HFFc6 (cell line): ENCODE measurements at places on chromosomes 3 and 15. TPM values are rescaled to one million over a fixed set of nuclear protein-coding genes. Genes with fewer than 3 reads are reported as not detected.

DNA sequence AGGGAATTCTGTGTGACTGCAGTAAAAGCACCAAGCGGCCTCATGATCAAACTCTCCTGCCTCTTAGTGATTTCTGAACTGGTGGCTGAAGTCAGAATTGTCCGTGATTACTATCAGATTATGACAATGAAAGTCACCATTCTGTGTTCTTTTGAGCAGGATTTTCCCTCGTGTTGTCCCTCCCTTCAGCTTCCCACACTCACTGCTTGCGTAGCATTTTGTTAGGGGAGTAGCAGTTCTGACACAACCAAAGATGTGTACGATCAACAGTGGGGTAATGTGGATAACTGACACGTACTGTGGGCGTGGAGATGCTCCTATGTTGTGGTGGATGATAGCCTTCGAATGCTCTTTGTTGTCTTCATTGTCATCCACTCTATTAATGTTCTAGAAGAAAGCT, 67.8 kb upstream of the ICE2 start:
- no peak for DNase-seq

GRCh38 chr3:146160964-146161662, at the start of gene PLOD2:
Gene PLOD2 (minus strand): TSS chr3:146161184. CDS start chr3:146160989, 195 bp downstream.
- peak; percentile 85 for DNase-seq

Gene KLF13
- 21.2 to 25.5 TPM (median 23.0 TPM) in 3 replicates for total RNA-seq

DNA sequence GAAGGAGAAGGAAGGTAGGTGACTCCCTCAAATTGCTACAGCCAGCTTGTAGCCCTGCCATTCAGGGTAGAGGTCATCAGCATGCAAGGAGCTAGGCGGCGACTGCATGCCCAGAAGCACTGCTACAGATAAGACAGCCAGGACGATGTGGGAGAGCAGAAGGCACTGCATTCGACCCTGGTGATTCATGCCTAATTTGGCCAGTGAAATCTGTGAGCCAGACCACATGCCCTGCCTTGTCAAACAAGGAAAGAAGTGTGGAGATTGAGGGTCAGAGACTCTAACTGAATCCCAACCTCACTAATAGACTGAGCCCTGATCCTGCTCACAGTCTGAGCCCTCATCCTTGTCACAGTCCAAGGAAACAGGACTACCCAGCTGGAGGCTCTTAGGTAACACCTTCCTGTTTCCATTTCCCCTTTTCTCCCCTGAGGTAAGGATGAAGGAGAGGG, 86.6 kb downstream of the LINGO1 start:
- DNase-seq = peak; percentile 63

Gene HIGD2B
- not detected in 3 replicates for total RNA-seq

GRCh38 chr3:150073513-150073912, 102.8 kb upstream of the PFN2 start:
- DNase-seq = no peak

DNA sequence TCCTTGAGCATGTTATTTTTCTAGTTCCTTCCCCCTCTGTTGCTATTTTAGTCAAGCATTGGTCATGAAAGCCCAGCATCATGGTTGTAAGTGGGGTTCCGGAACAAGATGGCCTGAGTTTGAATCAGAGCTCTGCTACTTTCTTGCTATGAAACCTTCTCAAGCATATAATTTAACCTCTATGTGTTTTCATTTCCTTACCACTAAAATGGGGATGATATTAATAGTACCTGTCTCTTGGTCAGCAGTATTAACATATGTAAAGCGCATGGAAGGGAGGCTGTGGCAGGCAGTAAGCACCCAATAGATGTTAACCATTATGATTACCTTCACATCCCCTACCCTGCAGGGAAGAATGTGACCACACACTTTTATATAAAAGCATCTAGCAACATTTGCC, 14.3 kb upstream of the SPRED1 start:
- DNase-seq = no peak

DNA sequence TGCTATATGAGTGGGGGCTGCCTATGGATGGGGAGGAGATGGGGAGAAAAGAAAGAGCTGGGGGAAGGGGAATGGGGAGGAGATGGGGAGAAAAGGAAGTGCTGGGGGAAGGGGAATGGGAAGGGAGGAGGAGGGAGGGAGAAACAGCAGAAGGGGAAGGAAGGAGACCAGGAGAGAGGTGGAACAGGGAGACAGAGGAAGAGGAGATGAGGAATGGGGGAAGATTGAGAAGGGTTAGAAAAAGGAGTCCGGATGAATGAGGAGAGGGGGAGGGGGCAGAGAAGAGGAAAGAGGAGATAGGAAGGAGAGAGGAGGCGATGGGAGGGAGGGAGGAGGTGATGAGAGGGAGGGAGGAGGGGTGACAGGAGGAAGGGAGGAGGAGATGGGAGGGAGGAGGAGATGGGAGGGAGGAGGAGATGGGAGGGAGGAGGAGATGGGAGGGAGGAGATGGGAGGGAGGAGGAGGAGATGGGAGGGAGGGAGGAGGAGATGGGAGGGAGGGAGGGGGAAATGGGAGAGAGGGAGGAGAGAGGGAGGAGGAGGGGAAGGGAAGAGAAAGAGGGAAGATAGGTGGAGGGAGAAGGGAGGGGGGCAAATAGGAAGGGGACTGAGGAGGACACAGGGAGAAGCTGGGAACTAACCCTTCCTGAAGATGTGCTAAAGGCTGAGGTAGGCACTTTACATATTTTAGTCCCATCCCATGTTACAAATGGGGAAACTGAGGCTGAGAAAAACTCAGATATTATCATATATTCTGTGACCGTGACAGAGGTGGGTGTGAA, 6.6 kb upstream of the BCL2L10 start:
- no peak for DNase-seq

- no peak for DNase-seq
Measured at GRCh38 chr15:48708641-48709040, 63.1 kb upstream of the FBN1 start.

DNA sequence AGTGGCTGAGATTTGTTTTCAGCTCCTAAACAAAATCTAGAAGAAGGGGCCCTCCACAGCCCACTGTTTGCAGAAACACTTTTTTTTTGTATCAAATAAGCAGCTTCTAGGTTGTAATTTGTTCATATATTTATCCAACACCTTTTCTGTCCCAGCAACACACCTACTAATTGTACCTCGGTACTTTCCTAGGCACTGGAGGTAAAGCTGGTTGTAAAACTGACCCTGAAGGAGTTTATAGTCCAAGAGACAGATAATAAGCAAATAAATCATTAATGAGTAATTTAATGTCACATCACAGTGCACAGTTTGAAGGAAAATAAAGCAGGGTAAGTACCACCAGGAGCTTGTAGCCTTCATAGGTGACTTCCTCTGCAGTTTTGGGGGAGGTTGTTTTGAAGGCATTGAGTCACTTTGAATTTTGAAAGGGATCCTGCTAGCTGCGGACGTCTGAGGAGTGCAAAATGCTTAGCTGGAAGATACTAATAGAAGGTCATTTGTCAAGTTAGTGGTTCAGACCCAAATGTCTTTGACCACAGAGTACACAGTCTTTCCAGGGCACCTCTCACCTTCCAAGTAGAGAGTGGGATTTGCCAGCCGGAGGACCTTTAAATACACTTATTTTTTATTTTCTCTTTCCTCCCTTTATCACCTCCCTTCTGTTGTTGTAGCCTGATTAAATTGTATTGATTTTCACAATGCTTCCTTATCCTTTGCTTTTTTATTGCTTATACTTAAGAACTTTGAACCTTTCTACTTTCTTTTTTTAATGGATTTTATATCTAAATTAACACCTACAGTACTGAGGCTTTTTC, 53.8 kb downstream of the CMSS1 start:
- DNase-seq = no peak

GRCh38 chr15:38705436-38706219, 141.0 kb upstream of the RASGRP1 start:
- DNase-seq = no peak

Gene THAP10
- 4.2 to 6.5 TPM (median 5.2 TPM) in 3 replicates for total RNA-seq

DNA sequence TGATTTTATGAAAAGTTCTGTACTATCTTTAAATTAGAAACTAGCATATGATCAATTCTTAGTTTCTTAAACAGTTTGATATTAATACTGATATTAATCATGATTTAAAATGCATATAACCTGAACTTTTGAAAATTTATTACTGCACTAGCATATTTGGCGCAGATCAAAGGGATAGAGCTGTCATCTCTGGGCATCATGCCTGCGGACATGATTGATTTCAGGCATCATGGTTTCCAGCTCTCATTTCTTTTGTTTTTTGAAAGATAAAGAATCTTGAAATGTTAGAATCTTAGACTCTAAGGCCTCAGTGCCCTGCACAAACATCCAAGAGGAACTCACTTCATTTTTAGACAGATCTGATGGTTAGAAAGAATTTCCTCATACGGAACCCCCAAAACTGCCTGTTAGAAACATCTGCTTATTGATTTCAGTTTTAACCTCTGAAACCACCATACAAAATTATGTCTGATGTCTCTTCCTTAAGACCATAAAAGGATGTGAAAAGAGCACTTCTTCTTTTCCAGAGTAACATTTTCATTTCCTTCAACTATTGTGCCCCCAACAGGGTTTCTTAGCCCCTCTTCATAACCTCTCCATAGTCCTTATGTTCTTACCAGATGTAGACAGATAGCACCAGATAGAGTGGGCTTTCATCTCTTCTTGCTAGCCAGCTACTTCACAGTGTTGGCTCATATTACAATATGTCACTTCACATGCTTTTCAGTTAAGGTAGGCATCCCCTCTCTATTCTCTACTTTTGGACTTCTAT, 110.8 kb downstream of the BBX start:
- DNase-seq = no peak

DNA sequence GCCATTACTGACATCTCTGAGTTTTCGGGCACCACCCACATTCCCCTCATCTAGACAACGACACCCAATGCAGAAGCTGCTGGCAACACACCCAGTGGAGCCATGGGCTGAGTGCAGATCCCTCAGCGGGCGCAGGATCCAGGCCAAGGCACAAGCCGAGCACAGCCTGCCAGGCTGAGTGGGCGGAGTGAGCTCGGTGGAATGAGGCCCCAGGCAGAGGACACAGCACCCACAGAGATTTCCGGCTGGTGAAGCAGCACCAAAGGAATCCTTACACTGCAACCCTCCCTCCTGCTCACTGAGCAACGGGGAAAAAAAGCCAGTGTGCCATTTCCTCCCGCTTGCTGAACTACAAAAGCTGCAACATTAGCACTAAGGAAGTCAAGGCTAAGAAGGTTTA, 34.3 kb downstream of the ZMAT3 start:
- peak; percentile 98 for DNase-seq

DNA sequence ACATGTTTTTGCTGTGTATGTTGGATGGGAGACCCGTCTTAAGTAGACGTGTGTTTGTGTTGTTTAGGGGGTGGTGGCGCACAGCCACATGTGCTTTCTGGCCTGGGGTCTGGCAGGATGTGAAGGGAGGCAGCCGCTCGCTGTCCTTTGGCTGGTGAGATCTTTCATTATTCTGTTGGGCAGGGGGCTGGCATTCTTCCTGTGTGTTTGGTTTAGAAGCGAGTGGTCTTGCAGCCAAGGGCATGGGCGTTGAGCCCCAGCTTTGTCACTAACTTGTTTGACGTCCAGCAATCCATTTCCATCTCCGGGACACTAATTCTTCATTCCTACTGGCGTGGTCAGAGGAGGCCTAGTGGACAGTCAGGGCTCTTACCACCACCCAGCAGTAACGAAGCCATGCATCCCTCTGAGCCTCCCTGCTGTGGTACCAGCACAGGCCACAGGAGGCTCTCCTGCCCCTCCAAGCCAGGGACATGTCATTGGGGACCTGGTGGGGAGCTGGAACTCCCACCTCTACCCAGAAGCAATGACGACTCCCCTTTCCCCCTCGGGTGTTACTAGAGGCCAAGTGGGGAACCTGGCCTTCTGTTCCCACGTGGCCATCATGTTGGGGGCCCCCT, 10.7 kb downstream of the THSD4 start:
- no peak for DNase-seq

GRCh38 chr3:425079-425478, 228.5 kb downstream of the CHL1 start:
- DNase-seq = no peak

Gene GLDN
- total RNA-seq = not detected in 3 replicates

DNA sequence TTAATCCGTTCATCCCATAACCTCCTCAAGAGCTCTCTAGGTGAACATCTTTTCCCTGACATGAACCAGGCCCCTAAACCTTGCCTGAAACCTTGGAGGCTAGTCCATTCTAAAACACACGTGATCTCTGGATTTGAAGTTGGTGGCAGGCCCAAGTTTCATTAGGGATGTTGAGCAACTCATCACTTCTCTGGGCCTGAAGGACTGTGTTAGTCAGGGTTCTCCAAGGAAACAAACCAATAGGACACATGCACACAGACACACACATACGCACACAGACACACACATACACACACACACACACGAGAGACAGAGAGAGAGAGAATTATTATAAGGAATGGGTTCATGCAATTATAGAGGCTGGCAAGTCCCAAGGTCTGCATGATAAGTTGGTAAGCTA, 31.9 kb downstream of the ACAN start:
- peak; percentile 16 for DNase-seq
